ENCODE measurements at places on chromosomes 4 and X.
A peak's percentile ranks its signal among the peaks of the same experiment; 100 is the strongest.

DNA sequence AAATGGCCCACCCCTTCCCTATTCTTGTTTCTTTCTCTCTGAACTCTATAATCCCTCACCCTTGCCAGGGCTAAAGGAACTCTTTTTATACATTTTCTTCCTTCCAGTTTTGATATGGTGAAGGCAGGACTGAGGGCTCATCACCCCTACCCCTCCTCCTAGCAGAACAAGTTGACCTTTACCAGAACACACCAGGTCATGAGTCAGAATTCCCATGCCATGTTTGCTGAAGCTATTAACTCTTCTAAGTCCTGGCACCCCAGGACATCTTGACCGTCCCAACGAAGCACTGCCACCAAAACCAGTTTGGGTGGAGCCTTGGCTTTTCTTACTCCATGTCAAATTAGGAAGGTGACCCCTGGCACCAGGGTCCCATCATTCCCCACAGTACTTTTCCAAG is 57.5 kb upstream of the DYNLT3 start:
- no peak for DNase-seq

DNA sequence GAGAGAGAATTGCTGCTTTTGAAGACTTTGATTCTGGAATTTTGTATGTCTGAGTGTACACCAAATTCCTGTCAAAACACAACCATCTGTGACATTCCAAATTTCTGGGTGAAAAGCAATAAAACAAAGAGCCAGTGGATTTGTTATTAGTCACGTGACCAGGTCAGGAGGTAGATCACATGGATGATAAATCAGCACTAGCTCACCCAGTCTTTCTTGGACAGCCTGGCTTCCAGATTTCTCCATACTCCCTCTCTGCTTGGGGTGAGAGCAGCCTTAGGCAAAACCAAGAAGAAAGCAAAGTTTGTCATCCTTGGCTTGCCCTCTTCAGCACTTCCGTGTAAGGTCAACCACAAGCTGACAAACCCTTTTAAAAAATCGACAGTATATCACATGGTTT is 194.2 kb downstream of the CLCN4 start:
- no peak for DNase-seq

- DNase-seq, result peak; percentile 16
Observed at GRCh38 chr4:179097741-179098140, 1655.5 kb upstream of the AGA start.

- peak; percentile 37 for DNase-seq
Observed at GRCh38 chrX:30735839-30736238, 82.6 kb downstream of the GK start.

DNA sequence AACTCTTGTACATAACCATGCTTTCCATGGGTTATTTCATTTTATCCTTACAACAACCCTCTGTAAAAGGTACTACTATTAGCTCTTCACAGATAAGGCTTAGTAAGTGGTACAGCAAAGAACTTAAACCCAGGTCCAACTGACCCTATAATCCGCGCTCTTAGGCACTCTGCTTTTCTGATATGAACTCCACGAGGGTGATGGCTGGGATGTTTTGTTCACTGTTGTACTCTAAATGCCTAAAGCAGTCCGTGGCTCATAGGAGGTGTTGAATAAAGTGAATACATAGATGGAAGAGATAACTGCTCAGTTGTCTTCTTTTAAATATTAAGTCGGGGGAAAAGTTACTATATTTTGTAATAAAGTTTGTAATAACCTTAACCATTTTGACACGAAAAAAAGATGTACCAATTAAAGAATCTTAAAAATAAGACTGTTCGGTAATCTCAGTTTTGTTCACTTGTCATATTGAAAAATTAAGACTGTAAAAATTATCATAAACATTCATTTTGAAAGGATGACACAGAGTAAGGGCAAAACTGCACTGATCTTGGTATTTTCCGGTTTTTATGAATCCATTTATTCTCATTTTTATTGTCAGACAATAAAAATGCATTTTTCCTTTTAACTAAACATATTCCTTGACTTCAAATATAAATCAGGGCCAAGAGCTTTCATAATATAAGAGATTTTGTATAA is 166.5 kb downstream of the FBXW7 start:
- DNase-seq, result peak; percentile 39

DNA sequence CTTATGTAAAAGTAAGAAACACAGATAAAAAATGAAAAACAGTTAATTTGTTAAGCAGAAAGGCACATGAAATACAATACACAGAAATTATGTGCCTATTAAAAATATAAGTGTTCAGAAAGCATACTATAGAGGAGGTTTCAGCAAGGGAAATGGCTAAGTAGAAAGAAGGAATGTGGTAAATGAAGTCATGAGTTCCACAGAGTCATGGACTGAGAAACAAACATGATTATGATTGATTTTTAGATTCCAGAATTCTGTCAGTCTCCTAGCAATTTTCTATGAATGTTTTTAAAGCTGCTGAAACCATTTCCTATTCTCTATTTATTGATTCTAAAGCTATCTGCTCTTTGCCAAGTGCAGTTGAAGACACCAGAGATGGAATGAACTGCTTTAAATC is 1398.4 kb downstream of the ARAP2 start:
- no peak for DNase-seq

GRCh38 chr4:6392407-6392806 is 80.0 kb downstream of the PPP2R2C start:
- no peak for DNase-seq

- DNase-seq, result no peak
Observed at GRCh38 chr4:142512161-142512560, 333.9 kb downstream of the INPP4B start.

GRCh38 chr4:6228158-6229067 is 28.1 kb upstream of the JAKMIP1 start:
- no peak for DNase-seq
